ENCODE measurements at places on chromosomes 12 and 14. TPM values are rescaled to one million over a fixed set of nuclear protein-coding genes. Genes with fewer than 3 reads are reported as not detected.

DNA sequence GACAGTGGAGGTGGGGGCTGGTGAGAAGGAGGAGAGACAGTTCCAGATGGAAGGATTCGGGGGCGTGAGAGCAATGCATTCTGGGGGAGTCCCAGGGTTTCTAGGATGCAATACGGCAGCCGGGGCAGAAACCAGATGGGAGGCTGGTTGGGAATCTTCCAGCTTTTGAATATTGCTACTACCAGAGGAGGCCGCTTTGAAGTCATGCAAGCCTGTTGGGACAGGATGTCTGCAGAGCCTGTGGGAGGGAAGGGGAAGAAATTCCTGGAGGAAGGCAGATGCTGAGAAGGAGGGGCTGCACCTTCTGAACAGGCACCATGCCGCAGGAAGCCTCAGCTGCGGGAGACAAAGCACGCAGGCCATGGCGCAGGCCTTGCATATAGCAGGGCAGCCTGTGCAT is 105.4 kb downstream of the APAF1 start:
- DNase-seq: no peak

DNA sequence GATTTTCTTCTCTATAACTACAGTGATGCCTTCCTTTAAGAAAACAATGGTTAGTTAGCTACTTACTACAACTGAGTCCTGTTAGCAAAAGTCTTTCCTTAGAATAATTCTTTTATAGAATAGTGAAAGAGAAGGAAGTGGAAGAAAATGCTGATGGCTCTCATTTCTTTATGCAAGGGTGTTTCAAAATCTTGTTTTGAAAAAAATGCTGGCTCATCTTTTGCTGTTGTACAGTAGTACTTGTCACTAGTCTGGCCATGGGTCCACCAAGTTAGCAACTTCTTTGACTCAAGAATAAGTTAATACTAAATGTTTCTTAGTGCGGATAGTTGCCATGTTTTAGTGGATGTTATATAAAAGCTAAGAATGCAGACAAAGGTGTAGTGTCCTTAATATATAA is 225.4 kb downstream of the PTPRO start:
- DNase-seq: no peak

PMCH gene
- not detected for total RNA-seq

GRCh38 chr14:65414961-65415589 is 2.5 kb downstream of the FUT8 start:
- DNase-seq: no peak

NAP1L1 gene
- 518 TPM for total RNA-seq

BDKRB2 gene
- total RNA-seq: 2.1 TPM

DNA sequence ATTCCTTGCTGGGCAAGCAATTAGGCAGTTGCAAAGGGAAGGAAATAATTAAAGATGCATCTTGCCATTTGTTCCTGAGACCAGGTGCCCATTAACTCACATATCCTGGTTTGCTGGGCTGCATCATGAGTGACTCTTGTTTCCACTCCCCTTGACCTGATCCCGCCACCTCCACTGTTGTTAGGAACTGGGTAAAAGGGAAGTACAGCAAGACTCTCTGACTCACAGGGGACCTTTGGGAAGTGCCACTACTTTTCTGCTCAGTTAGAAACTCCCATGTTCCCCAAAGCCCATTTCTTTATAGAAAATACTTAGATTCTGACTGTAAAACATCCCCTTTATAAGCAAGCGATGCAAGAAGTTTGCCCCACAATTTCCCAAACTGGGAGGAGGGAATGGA is 186.0 kb upstream of the BCL2L14 start:
- DNase-seq: no peak

DNA sequence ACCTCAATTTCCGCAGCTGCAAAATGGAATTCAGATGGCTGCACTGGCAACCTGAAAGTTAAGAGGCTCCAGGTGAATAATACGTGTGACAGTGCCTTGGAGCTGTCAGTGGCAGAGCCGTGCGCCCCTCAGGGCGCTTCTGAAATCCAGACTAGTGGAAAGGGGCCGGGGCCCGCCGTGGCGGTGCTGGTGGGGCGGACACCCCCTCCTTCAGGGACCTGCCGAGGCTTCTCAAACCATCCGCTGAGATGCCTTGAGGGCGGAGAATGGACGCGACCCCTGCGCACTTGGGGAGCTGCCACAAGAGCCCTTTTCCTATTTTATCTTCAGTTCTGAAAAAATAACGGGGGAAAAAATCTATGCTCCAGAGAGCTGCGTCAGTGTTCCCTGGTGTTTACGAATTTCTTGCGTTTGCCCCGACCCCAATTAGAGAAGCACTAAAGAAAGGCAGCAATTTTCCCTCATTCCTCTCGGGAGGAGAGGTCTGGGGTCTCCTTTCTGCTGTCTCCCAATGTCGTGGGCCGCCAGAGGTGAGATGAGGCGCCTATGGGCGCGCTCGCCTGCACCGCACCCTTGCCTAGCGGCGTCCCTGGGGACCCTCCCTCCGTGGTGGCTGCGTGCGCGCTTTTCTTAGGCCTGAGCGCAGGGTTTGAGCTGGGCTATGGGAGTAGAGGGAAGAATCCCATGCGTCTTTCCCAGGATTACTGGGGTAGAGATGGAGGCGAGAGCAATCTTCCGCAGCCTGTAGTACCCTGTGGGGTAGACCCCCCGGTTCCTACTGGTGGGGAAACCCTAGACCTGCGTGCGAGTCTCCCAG is 2.2 kb downstream of the NOS1 start:
- no peak for DNase-seq

DNA sequence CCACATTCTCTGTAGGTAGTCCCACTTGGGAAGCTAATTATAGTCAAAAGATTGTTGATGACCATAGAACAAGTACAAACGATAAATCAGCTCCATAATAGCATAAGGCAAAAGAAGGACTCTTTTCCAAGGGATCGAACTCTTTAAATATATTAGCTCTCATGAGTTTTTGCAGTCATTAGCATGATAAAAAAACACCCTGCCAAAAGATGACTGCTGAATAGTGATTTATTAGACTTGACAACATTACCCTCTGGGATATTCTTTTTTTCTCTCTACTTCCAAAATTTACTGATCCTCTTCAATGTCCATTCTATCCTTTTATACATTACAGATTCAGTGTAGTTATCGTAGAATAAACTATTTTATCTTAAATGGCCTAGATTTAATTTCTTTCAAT is 14.2 kb downstream of the EPYC start:
- DNase-seq: no peak

- DNase-seq: no peak
These were observed 585.6 kb upstream of the MIS18BP1 start for GRCh38 chr14:45838597-45838996.

GRCh38 chr14:56996721-56997399 is 186.6 kb upstream of the OTX2 start:
- DNase-seq: no peak

DNA sequence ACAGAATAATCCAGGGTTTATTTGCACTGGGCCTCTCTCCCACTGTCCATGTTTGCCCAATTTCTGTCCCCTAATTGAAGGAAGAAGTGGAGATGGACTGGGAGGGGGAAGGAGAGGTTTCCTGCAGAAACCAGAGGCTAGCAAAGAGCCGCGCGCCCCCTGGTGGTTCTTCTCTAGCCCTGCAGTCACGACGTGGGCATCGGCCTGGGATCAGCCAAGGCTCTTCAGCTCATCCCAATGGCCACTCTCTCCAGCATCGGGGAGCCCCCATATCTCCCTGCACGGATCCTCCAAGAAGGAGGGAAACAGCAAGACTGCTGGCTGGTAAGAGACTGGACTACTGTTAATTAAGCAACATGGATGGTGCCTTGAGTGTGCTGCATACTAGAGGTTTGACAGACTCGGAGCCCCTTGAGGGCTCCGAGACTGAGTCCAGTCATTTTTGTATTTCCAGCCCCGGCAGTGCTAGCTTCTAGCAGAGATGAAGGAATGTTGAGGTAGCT is 18.7 kb downstream of the ZBTB39 start:
- peak; percentile 84 for DNase-seq

DNA sequence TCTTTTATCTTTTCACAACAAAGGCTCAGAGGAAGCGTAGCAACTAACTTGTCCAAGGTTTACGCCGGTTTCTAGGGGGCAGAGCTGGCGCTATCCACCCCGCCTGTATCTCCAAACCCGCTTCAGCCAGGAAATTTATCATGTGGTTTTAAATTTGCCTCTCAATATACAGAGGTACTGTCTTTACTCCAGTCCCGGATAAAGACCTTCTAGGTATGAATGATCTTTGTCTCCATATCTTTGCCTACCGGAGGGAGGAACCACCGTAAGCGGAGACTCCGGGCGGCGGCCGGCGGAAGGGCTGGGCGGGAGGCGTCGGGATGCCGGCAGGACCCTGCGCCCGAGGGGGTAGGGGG is 693 bp upstream of the RIMKLB start:
- DNase-seq: peak; percentile 50
